ENCODE measurements at places on chromosomes 12 and 14.
A peak's percentile ranks its signal among the peaks of the same experiment; 100 is the strongest.

DNA sequence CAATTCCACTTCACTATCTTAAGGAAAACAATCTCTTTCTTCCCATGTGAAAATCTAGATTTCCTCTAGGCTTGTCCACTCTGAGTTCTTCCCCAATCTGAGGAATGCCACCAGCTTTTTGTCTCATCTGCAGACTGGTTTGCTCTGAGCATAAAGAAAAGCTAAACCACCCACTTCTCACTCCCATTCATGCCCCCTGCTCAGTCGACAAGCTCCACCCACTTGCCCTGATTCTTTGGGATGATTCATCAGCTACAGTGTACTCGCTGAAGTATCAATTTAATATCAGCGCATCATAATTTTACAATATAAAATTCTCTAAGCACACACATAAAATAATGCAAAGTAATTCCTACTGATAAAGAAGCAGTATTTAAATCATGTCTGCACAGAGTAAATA, 209.1 kb downstream of the GRIN2B start:
- DNase-seq, result no peak

- no peak for DNase-seq
Measured at GRCh38 chr14:97306760-97307246, 509.6 kb downstream of the VRK1 start.

- no peak for DNase-seq
Measured at GRCh38 chr12:11663130-11663529, 13.7 kb downstream of the ETV6 start.

DNA sequence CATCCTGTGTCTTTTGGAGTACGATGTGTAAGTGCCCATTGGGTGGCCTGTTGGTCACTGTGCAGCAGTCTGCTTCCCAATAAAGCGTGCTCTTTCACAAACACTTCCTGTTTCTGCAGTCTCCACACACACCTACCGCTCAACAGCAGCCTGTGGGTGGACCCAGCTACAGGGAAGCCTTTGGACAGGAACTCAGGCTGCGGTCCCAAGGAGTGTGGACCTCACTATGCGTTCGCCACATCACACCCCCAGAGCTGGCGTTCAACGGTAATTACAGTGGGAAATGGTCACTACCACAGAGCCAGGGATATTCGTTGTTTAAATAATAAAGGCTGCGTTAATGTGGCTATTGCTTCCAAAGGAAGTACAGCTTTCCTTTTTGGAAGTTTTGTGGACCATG, 16.2 kb downstream of the PSMC1 start:
- DNase-seq, result no peak

DNA sequence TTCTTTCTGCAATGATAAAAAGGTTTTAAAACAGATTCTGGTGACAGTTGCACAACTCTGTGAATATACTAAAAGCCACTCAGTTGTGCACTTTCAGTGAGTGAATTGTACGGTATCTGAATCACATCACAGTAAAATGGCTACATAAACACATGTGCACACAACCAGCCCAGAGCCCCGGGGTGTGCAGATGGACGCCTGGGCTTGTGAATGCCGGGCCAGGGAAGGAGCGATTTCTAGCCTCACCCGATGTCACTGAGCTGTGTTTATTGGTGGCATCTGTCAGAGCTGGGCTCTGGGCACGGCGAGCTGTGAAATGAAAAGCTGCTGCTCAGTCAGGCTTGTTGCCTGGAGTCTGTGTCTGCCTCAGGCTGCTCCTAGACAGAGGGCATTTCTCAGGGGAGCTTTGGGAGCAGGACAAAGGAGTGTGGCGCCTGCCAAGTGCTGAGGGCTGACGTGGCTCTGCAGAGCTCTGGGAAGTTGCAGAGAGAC, 25.9 kb downstream of the RHOF start:
- no peak for DNase-seq

GRCh38 chr14:59046746-59047145, 141.7 kb upstream of the DAAM1 start:
- DNase-seq, result no peak

GRCh38 chr14:35978561-35978960, 152.4 kb downstream of the BRMS1L start:
- DNase-seq, result no peak

DNA sequence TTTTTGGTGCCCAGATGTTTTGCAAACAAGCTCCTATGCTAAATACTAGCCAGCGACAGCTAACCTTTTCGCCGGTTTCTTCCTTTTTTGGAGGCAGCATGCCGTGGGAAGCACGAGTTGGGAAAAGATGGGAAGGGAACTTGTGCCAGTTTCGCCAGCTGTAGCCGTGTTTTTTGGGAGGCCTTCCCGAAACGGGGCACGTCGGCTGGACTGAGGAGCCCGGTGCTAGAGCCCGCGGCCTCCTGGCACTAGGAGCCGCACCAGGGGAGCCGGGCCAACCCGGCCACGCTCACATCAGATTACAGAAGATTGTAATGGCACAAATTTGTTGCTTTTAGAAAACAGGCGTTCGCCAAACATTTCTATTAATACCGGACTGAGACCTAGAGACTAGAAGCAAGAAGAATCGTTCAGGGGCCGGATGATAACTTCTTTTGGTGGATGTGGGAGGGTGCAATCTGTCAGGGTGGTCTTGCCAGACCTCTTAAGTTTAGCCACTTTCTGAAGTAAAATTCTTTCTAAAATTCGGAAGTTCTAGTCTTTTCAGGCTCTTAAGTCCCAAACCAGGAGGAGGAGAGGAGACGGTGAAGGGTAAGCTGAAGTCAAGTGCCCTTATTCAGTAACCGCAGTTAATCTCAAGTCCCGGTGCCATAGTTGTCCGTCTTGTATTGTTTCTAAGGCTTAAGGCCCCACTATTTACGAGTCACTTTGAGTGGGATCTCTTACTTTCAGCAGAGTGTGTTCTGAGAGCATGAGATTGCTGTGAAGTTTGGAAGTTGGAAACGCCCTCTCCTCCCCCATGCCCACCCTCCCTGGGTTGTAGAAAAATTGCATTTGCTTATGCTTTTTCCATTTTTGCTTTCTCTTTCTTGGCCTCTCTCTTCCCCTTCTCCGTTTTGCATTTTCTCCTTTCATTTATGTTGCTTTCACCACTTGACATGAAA, 1.3 kb downstream of the RASSF3 start:
- peak; percentile 14 for DNase-seq

GRCh38 chr14:57392830-57393229, 2.4 kb downstream of the NAA30 start:
- DNase-seq, result no peak

GRCh38 chr12:47891356-47891755, 13.4 kb downstream of the VDR start:
- no peak for DNase-seq

GRCh38 chr14:24032727-24033418, 18.9 kb upstream of the CARMIL3 start:
- DNase-seq, result no peak

DNA sequence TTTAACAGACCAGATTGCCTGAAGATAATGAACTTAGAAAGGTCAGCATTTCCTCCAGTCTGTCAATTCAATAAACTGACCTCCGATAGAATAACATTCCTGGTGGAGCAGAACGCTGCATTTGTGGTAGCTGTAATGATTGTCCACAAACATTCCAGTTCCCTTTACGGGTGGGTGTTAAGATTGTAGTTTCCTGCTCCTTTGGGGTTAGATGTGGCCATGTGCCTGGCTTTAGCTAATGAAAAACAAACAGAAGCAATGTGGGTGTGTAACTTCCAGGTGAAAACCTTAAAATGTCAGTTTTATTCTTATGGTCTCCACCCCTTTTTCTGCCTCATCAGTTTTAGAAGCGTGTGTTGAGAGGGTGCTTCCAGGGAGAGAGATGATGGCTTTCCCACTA, 217.3 kb upstream of the CRY1 start:
- DNase-seq, result no peak

- no peak for DNase-seq
Measured at GRCh38 chr12:2344885-2345284, 292.1 kb downstream of the CACNA1C start.

DNA sequence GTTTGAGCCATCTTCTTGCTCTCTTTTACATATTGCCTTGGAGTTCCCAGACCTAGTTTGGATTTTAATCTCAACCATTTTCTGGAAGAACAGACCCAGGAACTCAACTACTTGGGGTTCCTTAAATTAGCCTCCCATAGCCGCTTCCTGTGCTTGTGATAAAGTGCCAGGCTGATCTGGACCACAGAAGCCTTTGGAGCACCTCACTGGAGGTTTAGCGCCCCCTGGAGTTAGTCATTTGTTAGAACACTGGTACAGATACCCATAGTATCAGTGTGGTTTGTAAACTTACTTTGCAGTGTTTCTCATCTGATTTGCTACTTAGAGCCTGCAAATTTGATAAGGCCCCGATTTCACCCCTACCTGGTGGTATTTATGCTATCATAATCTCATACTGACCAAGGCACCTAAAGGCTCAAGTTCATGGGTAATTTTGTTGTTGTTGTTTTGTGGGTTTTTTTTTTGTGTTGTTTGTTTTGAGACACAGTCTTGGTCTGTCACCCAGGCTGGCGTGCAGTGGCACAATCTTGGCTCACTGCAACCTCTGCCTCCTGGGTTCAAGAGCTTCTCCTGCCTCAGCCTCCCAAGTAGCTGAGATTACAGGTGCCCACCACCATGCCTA, 3.7 kb downstream of the UNC119B start:
- peak; percentile 67 for DNase-seq

- no peak for DNase-seq
Measured at GRCh38 chr14:68981539-68981976, 2.5 kb upstream of the ACTN1 start.

DNA sequence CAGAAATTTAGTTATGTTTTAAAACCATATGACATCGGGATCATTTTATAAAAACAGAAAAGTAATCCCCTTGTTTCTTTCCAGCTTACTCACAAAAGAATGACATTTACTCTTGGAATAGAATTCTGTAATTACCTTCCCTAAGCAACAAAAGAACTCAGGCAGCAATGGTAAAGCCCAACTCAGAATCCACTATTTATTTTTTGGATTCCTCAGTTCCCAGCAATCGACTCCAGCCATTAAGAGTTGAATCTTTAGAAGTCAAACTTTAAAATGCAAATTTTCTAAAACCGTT, 65.9 kb downstream of the FOXN3 start:
- DNase-seq, result no peak

- DNase-seq, result no peak
Measured at GRCh38 chr12:25785134-25785533, 173.3 kb upstream of the RASSF8 start.

DNA sequence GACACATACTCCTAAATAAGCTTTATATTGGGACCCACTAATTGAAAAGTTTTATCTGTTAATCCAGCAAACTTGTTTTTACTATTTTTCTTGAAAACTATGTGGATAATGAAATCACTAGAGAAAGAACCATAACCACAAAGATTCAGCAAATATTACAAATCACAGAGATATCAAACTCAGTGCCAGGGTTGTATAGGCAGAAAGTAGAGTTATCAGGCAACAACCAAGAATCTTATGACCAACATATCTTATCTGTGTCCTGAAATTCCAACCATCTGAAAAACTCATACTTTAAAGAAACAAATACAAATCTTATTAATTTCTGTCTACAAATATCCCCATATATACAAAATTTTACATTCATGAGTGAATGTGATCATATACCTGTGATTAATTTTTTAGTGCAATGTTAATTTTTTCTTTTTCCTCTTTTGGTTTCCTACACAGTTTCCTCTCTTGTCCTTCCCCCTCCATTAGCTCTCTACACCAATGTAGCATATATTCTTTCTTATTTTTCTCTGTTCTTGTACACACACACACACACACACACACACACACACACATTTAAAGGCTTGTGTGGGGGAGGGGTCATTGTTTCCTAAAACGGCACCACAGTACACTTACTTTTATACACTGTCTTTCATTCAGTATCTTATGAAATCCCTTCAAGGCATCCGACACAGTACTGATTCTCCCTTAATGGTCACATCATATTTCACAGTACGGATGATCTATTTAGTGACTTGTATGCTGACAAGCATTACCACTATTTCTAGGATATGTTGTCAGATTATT, 18.6 kb downstream of the AMN1 start:
- DNase-seq, result no peak

GRCh38 chr14:35742032-35742371, 67.1 kb downstream of the RALGAPA1 start:
- DNase-seq, result no peak

DNA sequence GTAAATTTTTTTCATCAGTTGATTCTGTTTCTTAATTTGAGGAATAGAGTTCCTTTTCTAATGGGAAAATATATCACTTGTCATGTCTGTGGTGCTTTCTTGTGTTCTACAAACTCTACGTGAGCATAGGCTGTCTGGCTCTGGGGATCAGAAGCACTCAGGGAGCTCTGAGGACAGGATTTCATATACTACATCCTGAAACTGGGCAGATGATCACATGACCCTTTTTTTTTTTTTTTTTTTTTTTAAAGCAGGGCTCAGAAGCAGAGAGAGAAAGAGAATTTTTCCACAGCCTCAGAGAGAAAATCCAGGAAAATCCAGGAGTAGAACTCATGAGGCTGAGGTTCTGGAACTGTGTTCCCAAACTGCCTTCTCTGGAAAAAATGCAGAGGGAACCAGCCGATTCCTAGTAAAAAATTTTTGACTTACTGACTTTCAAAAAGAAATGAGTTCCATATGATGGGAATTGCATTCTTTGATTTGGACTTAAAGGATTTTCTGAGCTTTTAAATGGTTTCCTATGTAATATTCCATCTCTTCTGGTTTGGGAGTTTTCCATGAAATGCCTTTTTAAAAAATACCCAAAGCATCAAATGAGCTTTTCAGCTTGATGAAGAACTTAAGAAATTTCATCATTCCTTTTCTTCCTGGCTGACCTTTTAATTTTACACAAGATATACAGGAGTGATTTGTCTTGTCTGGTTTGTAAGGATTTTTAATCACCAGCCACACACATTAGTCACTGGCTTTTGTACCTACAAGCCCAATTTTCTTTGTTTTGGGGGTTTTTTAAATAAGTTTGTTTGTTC, 183.1 kb upstream of the HIF1A start:
- DNase-seq, result no peak

DNA sequence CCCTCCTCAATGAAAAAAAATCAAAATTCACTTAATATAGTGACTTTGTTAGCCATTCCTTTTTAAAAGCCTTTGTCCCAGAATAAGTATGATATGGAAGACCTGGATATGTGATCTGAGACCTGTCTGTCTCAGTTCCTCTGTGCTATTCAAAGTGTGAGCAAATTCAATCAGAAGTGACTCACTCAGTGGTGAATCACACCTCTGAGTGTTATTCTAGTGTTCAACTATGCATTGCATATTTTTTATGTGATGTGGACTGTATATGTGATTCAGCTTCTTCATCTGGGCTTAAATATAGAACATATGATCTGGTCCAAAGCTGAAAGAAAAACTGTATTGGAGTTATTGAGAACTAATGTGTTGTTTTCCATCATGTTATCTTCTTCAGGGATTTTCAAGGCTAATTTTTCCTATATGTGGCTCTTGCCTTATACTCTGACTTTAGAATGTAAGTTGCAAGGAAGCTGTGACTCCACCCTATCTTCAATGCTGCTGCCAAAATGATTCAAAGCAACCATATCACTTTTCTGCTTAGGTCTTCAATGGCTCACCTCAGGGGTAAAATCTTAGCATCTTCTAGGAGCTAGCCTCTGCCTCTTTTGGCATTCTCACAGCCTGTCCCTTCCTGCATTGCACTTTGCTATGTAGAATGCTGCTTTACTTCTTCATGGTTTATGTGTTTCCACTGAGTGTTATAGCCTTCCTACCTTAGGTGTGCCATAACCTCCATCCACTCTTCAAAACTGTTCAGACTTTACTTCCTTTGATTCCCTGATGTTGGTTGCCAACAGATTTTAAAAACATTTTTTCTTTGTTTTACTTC, 169.8 kb downstream of the OTOGL start:
- no peak for DNase-seq

- DNase-seq, result no peak
Measured at GRCh38 chr12:133108150-133108549, 21.9 kb downstream of the ZNF891 start.

GRCh38 chr12:88207921-88208620, 66.0 kb downstream of the TMTC3 start:
- DNase-seq, result no peak

GRCh38 chr12:2168808-2169207, 116.0 kb downstream of the CACNA1C start:
- no peak for DNase-seq

Data from activated T-cell treated with anti-CD3 and anti-CD28 coated beads, Interleukin-2, amount 50 U/mL, for 4 hours (primary cell).